ENCODE measurements at places on chromosomes 6 and 20.

DNA sequence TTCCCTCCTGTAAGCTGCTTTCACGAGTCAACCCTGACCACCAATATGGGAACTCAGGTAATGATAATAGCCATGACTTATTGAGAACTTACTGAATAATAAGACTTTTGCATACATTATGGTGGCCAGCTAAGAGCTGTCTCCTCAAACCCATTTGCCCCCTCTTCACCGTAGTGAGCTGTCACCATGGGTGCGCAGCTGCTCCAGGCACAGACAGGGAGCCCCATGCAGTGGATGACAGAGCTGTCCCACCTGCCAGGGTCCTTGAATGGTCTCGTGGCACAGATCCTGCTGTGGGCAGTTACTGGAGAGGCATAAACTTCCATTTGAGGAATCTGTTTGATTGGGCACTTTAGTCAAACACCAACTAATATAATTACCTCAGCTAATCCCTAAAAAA is 1.9 kb downstream of the SLC22A16 start:
- DNase-seq: no peak

DNA sequence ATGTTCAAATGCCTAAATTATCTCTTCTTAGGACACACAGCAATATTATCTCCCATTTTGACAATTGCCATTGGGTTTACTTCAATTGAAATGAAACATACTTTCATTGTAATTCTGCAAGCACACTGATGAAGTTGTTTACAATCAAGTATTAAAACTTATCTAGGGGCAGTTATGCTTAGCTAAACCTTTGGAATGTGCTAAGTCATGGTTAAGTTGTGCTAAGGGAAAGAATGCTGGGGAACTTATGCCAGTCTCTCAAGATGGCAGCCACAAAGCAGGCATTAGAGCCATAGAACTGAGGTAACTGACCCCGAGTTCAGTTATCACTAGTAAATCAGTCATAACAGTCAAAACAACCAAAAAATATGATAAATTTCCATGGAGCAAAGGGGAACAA is 59.1 kb upstream of the NT5E start:
- peak; percentile 29 for DNase-seq

DNA sequence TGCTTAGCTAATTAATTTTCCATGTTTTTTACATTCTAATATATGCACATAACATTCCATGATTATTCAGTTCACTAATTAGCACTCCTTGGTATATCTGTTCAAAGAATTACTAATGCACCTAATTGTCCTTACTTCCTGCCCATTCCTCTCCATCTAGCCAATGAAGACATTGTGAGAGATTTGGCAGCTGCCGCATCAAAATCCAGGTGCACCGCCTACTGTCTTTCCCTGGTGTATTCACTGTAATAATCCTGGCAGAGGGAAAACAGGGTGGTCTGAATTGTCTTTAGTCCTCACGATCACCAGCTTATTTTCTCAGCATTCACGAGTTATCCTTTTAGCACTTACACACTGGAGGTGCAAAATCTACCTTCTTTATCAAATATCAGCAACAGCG is 61.0 kb upstream of the SCGN start:
- no peak for DNase-seq

DNA sequence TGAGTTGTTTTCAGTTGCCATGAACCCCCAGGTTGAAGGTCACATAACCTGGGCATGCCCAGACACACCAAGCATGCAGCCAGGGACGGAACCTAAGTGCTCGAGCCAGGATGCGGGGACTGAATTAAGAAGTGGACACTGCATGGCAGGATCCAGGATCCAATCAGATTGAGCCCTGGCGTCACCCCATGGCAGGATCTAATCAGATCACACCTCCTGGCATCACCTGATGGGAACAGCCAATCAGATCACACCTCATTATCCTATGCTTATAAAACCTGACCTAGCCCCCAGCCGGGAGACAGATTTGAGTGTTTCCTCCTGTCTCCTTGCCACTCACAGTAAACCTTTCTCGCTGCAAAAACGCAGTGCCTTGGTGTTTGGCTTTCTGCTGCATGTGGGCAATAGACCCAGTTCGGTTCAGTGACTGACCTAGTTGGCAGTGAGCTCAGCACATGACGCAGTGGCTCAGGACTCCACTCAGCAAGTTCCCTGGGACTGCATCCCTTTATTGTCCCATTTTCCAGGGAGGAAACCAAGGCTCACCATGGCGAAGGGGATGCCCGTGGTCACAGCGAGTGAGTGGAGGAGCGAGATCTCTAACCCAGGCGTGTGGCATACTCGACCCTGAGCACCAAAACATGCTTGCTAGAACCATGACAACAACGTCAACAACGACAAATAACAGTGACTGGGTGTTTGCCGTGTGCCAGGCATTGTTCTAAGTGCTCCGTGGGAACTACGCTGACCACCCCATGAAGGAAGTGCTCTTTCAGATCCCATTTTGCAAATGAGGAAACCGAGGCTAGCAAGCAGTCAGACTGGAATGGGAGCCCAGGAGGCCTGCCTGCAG is 66.3 kb downstream of the RBM38 start:
- no peak for DNase-seq

DNA sequence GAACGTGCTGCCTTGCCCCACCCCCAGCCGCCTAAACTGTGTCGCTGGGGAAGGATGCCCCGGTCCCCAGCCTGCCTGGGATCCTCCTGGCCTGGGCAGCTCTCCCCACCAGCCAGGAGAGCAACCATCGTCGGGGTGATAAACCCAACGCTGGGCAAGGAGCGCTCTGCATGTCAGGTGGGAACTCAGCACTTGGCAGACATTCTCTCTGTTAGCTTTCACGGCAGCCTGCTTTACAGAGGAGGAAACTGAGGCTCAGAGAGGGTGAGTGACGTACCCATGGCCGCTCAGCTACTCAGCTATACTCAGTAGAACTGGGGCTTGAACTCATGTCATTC is 37.9 kb downstream of the RBM38 start:
- DNase-seq: no peak

DNA sequence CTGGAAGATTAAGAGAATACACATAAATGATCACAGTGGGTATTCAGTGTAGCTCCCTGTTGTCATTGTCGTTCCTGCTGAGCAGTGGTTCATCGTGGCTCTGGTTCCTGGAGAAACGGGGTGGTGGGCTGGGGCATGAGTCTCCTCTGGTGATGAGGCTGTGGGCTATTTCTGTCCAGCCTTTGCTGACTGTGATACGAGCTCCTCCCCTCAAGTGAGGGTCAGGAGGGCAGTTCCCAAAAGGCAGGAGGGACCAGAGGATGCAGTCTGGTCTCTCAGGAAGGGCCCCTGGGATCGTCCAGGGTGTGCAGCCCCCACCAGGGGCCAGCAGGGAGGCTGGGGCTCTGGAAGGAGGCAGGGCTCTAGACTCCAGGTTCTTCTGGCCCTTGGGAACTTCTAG is 31.1 kb upstream of the DLGAP4 start:
- no peak for DNase-seq

DNA sequence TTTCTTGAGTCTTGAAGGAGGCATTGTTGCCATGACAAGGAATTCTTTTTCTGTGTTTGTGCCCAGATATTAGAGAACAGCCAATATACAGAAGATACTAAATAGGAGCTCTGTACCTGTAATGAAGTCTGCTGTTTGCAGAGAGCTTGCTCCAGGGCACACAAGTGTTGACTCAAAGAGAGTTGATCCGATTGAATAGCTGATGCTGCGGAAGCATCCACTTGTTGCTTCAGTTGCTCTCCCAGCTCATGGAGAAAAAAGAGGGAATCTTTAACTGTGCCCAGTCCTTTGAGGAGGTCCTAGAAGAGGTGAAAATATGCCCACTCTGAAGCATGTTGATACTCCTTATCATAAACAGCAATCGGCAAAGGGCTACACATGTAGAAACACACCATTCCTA is 411.4 kb downstream of the ESR1 start:
- no peak for DNase-seq

DNA sequence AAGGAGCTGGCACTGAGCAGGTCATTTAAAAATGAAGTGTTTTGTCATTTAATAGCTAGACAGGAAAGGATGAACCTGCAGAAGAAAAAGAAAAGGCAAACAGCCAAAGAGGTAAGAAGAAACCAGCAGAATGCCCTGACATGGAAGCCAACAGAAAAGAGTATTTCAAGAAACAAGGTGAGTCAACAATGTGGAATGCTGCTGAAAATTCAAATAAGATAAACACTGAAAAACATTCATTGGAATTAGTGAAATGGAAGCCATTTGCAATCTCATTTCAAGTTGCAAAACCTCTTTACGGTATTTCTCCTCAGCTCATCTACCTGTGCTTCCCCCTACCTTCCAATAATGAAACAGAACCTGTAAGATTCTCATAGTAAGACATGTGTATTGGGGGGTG is 59.6 kb downstream of the RWDD2A start:
- DNase-seq: peak; percentile 67

DNA sequence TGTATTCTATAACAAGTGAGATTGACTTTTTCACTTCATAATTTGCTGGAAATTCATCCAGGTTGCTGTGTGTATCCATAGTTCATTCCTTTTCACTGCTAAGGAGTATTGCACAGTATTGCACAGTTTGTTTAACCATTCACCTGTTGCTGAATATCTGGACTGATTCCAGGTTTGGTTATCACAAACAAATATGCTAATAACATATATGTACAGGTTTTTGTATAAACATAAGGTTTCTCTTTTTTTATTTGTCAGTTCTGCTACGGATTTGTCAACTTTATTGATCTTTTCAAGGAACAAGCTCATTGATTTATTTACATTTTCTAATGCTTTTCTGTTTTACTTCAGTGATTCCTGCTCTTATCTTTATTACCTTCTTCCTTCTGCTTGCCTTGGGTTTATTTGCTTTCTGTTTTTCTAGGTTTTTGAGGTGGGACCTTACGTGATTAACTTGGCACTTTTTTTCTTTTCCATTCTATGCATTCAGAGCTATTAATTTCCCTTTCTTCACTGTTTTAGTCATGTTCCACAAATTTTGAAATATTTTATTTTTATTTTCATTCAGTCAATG is 117.0 kb upstream of the OGFRL1 start:
- DNase-seq: no peak

DNA sequence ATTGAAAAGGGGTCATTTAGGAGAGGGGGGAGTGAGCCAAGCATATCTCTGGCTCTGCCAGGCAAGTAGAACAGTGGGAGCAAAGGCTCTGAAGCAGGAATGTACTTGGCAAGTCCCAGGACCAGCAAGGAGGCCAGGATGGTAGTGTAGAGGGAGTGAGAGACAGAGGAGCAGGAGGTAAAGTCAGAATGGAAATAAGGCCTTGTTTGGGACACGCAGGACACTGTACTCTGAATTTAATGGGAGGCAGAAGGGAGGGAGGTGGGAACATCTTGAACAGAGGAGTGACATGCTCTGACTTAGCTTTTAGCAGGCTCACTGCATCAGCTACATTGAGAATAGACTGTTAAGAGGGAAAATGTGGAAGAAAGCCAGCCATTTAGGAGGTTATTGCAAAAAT is 37.0 kb upstream of the ENPP1 start:
- DNase-seq: no peak

DNA sequence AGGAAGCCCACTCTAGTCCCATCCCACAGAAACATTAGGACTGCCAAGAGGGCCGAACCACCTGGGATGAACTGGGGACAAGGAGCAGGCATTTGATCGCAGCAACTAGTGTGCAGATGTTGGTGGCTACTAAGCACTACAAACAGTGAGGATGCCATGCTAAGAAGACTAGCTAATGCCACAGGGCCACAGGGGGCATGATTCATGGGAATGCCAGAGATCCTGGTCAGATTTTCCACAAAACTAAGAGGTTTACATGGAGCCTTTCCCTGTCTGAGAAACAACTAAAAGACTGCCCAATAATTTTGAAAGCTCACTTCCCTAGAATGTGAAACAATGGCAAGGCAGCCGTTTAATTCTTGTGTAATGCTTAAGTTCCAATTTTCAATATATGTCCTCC is 375.9 kb upstream of the PTCHD4 start:
- DNase-seq: no peak

GRCh38 chr6:5617179-5617578 is 355.9 kb downstream of the FARS2 start:
- DNase-seq: no peak

DNA sequence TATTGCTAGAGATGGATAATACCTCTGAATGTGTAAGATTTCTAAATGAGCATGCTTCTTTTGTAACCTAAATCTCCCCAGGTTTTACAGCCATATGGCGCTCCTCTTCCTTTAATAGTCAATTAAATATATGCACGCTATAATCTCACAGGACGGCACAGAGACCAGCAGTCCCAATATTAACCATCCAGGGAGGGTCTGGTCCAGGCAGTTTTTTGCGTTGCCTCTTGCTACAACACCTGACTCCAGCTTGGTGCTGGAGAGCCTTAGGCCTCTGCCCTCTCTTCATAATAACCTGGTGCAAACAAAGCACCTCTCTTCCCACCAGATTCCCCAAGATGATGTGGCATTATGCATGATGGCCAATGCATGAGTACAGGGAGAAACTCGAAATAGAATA is 183.4 kb downstream of the LY86 start:
- DNase-seq: no peak

DNA sequence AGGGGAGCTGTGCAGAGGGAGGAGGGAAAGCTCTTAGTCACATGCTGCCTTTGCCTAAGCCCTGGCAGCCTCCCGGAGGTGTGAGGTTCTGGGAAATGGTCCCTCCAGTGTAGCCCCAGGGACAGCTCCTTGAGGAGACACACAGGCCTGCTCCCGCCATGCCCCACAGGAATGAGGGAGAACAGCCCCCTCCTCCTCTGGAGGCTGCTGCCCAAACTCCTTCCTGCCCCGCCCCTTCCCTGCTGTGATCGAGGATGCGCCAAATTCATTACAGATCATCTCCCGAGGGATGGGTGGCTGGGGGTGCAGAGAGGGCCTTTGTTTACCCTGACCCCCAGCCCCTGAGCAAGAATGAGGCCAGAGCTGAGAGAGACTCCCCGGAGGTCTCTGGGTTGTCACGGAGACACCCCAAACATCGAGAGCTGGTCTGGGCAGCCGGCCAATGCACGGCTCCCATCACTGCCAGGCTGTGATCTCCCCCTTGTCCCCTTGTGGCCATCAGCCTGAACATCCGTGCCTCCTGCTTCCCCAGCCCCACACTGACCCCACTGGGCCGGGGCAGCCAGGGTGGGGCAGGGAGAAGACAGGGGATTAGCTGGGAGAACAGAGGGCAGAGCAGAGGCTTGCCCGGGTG is 8.4 kb downstream of the CYP21A2 start:
- peak; percentile 39 for DNase-seq

- no peak for DNase-seq
Observed at GRCh38 chr6:6474170-6474920, 114.2 kb upstream of the LY86 start.

DNA sequence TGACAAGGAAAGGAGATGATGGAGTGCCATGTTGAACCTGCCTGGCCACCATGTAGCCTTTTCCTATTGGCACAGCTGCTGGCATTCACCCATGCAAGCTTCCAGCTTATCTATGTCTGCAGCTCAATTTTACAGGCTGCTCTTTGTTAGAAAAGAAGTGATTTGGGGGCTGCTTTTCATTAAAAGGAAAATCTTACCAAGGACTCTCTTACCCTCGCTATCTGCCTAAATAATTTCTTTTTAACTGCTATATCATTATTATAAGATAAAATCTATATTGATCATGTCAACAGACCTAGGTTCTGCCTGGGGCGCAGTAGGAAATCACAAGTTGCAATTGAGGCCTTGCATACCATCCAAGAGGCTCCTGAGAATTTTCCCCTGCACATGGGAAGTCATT is 167.2 kb downstream of the SYNDIG1 start:
- DNase-seq: no peak

GRCh38 chr6:146770965-146771735 is 172.4 kb downstream of the ADGB start:
- peak; percentile 8 for DNase-seq

All from fibroblast of skin of right biceps (primary cell).